ENCODE measurements at places on chromosomes 7 and 10. TPM values are rescaled to one million over a fixed set of nuclear protein-coding genes. Genes with fewer than 3 reads are reported as not detected.

- DNase-seq = peak; percentile 58
These were observed 186.9 kb downstream of the PTPRN2 start for GRCh38 chr7:158400601-158401225.

DNA sequence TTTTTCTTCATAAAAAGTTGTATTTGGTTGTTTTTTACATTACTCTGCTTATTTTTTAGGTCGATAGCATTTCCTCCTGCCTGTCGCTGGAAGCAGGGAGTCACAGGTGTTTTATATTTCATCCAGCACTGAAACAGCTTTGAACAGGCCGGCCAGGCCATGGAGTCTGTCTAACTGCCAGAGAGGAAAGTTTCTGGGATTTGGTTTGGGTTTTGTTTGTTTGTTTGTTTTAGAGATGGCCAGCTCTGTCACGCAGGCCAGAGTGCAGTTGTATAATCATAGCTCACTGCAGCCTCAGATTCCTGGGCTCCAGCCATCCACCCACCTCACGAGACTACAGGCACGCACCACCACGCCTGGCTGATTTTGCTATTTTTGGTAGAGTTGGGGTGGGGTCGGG, 23.4 kb downstream of the PROSER2 start:
- DNase-seq = no peak

DNA sequence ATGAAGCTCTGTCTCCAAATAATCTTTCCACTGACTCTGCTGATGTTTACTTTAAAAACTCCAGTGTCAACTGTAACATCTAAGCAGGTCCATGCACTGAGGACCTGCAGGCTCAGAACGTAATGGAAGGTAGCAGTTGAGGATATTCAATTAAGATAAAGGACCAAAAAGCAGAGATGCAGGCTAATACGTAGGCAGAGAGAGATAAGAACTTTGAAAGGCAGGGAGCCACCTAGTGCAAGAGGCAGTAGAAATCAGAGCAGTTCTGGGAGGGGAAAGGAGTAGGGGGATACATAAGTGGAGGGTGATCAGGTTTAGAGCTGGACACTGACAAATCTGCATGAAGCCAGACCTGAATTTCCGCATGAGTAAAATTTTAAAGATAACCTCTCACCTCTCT, 114.5 kb upstream of the POM121L12 start:
- DNase-seq = no peak

DNA sequence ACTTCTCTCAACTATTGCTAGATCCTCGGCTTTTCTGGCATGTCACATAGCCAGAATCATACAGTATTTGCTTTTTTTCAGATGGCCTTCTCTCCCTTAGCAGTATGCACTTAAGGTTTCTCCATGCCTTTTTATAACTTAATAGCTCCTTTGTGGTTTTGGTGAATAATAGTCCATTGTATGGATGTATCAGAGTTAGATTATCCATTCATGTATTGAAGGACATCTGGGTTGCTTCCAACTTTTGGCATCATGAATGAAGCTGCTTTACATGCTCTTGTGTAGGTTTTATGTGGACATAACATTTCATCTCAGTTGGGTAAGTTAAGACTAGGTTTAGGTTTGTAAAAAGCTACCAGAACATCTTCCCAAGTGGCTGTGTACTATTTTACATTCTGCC, 4.6 kb downstream of the ATP5F1C start:
- no peak for DNase-seq

Gene HOXA7
- total RNA-seq = 1.0 TPM

Measured in spleen (tissue), 13 donors.